ENCODE measurements at places on chromosomes 7 and 10.

DNA sequence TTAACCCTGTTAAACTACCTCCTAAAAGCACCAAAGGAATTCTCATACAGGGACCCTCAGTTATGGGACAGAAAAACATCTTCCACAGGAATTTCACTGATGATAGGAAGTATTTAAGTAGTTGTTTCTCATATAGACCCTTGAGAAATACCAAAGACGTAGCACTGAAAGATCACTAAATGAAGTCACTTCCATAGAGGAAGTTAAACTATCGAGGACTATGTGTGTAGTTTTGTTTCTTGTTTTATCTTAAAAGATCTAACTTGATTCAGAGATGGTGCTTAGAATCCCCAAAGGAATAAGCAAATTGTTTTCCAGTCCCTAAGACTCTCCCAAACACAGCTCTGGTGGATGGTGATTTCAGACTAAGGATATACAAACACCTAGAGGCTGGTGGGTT lies 94.8 kb upstream of the AFAP1L2 start:
- no peak for DNase-seq

- no peak for DNase-seq
These were observed 35.8 kb upstream of the SDHAF3 start for GRCh38 chr7:97081521-97082300.

GRCh38 chr7:38541440-38541839 lies 89.7 kb downstream of the AMPH start:
- no peak for DNase-seq

DNA sequence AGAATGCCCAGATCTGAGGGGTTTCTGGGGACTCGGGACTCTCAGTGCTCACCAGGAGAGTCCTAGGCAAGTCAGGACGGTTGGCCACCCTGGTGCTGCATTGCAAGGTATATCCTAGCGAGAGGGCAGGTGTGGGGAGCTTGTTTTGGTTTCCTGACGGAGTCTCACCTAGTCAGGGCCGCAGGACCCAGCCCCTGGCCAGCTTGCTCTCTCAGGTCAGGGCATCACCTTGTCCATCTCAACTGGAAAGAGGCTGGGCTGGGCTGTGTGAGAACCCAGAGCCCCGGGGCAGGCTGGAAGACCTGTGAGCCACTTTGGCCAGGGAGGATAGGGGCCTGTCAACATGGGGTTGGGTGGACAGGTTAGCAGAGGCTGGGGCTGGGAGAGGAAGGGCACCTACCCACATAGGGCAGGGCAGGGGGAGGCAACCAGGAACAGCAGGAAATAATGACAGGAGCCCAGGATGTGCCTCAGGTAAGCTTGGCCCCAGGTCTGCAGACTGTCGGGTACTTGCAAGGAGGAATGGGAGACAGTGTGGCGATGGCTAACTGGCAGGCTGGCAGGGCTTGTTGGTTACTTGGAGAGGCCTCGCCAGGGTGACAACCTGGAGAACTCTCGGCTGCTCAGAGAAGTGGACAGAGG lies 31.5 kb downstream of the DNAJB12 start:
- DNase-seq = no peak

DNA sequence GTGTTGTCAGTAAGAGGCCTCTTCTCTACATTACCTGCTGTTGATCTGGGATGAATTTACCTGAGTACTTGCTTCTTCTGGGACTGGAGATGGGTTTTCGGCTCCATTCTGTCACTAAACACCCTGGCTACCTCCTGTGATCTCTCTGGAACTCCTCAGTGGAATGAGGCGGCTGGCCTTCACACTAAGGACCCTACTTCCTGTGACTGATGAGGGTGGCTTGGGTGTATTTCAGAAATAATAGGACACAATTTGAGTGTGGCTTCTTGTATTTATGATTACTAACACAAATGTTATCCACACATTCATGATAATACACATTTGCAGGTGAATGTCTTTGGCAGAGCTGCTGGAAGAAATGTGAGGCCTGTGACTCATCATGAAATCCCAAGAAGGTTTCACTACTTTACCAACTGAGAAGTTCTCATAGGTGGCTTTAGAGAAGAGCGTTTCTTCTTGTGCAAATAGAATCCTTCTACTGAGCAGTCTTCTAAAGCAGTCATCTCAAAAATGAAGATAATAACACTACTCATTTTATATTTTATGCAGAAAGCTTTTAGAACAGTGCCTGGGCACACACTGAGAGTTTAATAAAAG lies 21.3 kb upstream of the EVX1 start:
- DNase-seq = no peak

Data from AML-193 (cell line).